ENCODE measurements at places on chromosomes 2 and 18.

DNA sequence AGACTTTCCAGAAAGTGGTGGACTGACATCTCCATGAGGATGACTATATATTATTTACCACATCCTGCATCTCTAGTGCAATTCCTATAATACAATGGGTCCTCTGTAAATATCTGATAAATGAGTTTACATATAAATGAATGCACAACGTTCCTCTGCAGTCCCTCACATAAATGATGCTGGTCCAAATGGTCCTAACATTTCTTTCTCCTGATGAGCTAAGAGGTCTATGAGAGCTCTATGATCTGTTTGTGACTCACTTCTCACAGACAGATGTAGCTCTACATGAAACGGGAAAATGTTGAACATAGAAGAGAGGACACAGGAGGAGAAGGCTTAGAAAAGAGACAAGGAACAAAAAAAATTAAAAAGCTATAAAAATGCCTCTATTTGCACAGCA, 201.2 kb upstream of the PIK3C3 start:
- no peak for DNase-seq

DNA sequence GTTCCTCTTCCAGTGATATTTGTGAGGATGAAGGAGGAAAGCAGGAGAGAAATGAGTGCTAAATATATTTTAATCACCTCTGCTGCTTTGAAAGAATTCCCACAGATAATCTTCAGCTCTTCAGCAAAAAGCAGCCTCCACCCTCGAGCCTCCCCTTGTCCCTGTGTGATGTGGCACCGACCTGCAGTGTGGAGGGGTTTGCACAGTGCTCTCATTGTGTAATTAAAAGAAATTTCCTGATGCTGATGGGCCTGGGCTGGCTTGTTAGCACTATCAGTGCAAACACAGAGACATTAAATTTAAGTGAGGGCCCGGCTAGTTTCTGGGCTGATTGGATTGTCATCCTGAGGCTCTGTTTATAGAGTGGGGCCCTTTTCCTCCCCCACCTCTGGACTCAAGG, 53.4 kb downstream of the KIF5C start:
- no peak for DNase-seq

DNA sequence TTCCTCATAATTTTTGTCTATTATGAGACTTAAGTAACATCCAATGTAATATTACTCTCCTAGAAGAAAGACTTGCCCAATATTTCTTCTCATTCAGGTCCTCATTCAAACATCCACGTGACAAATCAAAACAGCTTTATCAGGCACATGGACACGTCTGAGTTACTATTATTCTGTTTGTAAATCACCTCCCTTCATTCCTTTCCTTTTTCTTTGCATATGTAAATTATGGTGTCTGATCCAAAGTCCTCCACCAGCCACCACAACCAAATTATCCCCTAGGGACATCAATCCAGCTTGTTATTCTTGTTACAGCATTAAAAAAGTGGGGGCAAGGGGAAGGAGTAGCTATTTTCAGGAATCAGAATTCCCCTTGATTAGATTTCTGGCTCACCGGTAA, 7.1 kb downstream of the TMEM163 start:
- DNase-seq = no peak

DNA sequence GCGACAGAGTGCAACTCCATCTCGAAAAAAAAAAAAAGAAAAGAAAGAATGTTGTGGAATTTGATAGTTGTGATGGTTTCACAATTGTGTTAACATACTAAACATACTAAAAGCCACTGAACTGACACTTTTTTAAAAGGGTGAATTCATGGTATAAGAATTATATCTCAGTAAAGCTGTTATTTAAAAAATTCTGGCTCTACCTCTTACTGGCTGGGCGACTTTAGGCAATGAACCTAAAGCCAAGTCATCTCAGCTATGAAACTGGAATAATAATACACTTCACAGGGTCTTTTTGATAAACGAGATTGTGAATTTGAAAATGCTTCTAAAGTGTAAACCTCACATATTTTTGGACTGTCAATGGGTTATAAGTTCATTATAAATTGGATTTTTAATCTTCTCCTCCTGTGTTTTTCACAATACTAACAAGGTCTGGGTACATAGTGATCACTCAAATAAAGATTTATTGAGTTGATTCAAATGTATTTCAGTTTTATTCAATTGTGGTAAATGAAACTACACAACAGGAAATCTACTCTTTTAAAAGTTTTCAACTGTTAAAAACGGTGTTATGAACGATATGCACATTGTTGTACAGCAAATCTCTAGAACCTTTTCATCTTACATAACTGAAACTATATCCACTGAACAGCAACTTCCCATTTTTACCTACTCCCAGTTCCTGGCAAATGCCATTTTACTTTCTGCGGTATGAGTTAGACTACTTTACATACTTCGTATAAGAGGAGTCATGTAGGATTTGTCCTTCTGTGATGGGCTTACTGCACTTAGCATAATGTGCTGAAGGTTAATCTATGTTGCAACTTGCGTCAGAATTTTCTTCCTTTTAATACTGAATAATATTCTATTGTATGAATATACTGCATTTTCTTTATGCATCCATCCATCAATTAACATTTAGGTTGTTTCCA, 43.0 kb upstream of the GTF2A1L start:
- DNase-seq = no peak

- DNase-seq = no peak
Observed at GRCh38 chr2:45612731-45613130, 1.7 kb upstream of the SRBD1 start.

DNA sequence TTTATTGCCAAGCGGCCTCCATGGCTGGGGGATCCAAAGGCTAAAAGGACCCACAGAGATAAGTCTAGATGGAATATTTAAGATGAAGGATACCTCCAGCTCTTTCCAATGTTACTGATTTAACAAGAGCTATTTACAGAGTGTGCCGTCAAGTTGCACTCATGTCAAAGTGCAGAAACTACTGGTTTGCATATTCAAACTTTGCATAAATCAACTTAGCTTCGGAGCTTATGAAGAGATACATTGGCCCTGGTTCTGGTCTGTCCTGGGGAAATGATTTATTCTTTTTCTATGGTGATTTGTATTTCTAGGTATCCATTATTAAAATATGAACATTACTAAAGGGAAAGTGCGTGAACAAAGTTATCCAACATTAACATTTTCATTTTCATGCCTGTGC, 14.4 kb upstream of the MYO5B start:
- DNase-seq = no peak
